Stimulated activated CD8-positive, alpha-beta memory T cell treated with anti-CD3 and anti-CD28 coated beads, Interleukin-15, amount 100 ng/mL, for 24 hours (primary cell): ENCODE measurements at places on chromosomes 3 and 15.

DNA sequence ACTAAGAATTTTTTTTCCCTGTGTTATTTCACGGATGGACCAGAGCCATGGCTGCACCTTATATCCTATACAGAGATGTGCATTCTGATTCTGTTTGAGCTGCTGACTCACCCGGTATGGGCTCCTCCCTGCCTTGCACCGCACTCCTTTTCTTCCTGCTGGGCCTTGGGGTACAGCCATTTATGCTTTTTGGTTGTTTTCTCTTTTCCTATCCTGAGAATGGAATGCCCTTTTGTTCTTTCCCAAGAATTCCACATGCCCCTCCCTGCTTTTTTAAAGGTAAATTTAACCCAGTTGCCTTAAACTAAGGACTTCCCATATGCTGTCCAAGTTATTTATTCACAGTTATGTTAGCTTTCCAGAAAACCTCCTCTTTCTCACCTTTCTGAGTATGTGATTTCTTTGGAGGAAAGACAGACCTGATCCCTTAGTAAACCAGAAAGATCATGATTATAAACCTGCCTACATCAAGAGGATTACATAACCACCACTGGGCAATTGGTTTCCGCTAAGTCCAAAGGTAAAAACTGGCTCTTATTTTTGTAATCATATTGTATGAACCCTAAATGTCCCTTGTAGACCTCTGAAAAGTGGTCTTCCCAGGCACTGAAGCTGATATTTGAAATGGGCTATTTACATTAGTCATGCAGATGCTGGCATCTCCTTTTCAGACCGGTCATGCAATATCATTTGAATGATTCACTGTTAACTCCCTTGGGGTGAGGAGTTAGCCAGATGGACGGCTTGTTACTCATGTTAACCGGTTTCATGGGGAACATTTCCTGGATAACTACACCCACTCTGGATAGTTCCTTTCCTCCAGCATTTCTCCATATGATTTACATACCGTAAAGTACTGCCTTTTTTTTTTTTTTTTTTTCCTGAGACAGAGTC lies 45.5 kb downstream of the TMOD3 start:
- DNase-seq = no peak

GRCh38 chr3:126926684-126927400 lies 56.1 kb upstream of the PLXNA1 start:
- no peak for DNase-seq

- no peak for DNase-seq
These were observed 53.2 kb upstream of the MCF2L2 start for GRCh38 chr3:183481582-183481981.

DNA sequence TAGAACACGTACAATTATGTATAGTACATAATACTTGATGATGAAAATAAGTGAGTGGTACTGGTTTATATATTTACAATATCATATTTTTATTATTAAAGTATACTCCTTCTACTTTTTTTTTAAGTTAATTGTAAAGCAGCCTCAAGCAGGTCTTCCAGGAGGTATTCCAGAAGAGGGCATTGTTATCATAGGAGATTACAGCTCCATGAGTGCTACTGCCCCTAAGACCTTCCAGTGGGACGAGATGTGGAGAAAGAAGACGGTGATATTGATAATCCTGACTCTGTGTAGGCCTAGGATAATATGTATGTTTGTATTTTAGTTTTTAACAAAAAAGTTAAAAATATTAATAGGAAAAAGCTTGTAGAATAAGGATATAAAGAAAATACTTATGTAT lies 40.3 kb upstream of the SCN5A start:
- no peak for DNase-seq

DNA sequence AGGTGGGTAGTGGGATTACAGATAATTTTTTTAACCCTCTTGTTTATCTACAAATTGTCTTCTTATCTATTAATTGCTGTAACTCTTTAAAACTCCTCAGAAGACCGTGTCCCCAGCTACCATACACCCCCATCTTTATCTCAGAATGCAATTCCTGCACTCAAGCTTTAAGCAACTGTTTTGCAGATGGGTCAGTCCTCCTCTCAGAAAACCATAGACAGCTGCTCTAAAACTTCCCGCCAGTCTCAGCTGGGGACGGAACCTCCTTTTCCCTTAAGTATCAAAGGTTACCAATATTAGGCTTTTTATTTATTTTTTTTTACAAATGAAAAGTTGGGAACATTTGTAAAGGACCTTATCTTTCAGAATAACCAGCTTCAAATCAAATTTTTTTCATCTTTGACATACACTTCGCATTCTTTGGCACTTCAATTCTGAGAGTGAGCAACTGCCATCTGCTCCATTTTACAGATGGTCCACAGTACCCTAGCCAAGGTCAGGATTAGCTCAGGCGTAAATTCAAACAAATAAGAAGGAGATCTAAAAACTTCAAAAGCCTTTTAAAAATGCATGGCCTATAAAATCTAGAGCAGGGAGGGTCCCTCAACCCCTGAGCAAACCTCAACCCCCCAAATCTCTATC lies 1.3 kb downstream of the GATM start:
- no peak for DNase-seq

- DNase-seq = no peak
These were observed 110.1 kb upstream of the CTDSPL start for GRCh38 chr3:37751537-37751936.

DNA sequence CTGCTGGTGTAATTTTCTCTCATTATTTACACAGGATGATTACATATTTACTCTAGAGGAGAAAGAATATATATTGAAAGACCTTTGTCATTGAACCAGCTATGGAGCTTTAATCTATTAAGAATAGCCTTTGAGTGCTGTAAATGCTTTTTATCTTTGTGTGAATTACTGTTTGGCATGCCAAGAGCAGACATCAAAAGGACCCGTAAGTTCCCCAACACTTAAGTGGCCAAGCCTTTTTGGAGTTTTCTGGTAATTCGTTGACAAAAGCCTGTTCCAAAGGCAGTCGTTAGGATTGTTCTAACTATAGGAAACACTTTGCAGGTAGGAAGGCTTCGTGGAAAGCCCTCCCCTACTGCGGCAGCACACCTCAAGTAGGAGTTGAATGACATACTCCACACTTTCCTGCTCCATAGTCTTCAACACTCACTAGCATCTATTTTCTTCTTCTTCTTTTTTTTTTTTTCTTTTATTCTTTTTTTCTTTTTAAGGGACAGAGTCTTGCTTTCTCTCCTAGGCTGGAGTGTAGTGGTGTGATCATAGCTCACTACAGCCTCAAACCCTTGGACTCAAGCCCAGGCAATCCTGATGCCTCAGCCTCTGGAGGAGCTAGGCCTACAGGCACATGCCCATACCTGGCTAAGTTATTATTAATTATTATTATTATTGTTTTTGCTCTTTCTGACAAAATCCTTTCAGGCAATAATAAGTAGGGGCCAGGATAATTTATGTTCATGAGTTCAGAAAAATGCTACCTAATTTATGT lies 98.6 kb downstream of the SUCNR1 start:
- DNase-seq = no peak

GRCh38 chr3:37015642-37016041 lies 22.3 kb downstream of the MLH1 start:
- DNase-seq = no peak

DNA sequence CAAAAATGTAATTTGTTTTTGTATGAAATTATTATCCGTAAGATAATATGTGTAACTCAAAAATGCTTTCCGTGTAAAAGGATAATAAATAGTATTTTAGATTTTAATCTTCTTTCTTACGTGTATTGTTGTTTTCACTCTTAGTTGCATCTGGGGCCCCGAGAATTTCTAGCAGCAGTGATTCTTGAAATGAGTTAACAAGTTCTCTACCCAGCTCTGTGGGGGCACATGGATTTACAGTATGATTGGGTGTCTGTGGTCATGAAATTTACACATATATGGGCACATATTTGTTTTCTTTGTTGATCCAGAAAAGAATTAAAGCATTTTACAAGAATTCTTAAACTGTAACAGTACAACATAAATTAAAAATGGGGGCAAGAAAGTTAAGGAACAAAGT lies 145.9 kb upstream of the LRRFIP2 start:
- no peak for DNase-seq

DNA sequence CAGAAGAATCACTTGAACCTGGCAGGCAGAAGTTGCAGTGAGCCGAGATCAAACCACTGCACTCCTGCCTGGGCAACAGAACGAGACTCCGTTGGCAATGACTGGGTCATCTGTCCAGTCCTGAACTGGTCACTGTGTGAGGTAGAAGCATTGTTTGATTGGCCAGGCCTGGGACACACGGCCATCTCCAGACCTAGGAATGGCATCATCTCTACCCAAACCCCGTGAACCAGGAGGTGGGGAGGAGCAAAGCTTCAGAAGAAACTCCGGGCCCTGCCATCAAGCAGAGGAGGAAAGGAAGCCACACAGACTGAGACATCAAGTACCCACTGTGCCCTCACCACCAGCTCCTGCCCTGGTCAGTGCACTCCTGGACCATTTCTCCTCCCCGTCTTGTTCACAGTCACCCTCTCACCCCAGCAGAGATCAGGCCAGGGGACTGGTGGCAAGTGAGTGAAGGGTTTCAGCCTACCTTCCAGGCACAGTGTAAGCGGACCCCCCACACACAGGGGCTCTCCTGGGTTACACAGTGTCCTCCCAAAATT lies 31.6 kb downstream of the GOLGA6L2 start:
- DNase-seq = no peak

- no peak for DNase-seq
These were observed 237.0 kb downstream of the LPP start for GRCh38 chr3:188390775-188391443.

GRCh38 chr15:29070471-29071231 lies 184.9 kb downstream of the APBA2 start:
- no peak for DNase-seq

DNA sequence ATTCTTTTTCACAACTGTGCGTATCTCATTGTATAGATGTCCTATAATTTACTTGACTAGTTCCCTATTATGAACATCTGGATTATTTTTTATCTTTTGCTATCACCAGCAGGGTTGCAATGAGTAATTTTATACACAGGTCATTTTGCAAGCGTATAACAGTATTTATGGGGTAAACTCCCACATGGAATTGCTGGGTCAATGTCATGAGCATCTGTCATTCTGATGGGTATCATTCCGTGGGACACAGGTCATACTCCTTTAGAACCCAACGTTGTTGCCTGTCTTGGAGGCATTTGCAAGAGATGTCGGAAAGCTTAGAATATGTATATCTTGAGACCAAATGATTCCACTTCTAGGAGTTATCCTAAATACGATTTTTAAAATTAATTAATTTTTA lies 12.9 kb downstream of the BHLHE40 start:
- no peak for DNase-seq

DNA sequence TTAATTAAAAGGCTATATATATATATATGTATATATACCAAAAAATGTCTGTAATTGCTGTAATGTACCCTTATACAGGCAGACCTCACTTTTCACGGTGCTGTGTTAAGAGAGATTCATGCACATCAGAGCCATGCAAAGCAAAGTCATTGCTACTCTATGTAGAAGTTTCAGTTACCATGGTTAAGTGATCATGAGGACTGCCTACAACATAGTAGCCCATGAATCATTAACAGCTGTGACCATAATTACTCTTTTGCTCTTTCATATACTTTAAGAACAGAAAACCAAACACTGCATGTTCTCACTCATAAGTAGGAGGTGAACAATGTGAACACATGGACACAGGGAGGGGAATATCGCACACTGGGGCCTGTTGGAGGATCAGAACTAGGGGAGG lies 225.3 kb upstream of the EPHA3 start:
- DNase-seq = no peak

- DNase-seq = no peak
These were observed 80.4 kb downstream of the CACNA2D3 start for GRCh38 chr3:54202651-54203248.
